ENCODE measurements at places on chromosomes 4 and X. TPM values are rescaled to one million over a fixed set of nuclear protein-coding genes. Genes with fewer than 3 reads are reported as not detected.

The LGI2 gene
- total RNA-seq = 0.56 TPM

The IL2RG gene
- not detected for total RNA-seq

The SSX2B gene
- total RNA-seq = not detected

The XAGE2 gene
- total RNA-seq = not detected

DNA sequence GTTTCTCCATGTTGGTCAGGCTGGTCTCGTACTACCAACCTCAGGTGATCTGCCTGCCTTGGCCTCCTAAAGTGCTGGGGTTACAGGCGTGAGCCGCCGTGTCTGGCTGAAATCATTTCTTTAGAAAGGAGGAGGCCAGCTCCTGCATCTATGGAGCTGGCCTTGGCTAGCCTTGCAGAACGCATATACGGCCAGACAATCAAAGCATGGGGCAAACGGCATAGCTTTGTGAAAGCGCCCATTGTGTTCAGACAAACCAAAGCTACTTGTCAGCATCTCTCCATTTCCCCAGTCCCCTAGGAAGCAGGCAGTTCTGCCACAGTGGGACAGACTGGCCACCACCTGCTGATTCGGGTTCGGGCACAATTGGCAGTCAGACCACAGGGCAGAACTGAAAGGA is 48.9 kb upstream of the IQSEC2 start:
- DNase-seq = no peak

GRCh38 chr4:38976308-38976707 is 55.9 kb downstream of the TMEM156 start:
- no peak for DNase-seq

- no peak for DNase-seq
These were observed 1.6 kb upstream of the AP1S2 start for GRCh38 chrX:15856222-15856587.

DNA sequence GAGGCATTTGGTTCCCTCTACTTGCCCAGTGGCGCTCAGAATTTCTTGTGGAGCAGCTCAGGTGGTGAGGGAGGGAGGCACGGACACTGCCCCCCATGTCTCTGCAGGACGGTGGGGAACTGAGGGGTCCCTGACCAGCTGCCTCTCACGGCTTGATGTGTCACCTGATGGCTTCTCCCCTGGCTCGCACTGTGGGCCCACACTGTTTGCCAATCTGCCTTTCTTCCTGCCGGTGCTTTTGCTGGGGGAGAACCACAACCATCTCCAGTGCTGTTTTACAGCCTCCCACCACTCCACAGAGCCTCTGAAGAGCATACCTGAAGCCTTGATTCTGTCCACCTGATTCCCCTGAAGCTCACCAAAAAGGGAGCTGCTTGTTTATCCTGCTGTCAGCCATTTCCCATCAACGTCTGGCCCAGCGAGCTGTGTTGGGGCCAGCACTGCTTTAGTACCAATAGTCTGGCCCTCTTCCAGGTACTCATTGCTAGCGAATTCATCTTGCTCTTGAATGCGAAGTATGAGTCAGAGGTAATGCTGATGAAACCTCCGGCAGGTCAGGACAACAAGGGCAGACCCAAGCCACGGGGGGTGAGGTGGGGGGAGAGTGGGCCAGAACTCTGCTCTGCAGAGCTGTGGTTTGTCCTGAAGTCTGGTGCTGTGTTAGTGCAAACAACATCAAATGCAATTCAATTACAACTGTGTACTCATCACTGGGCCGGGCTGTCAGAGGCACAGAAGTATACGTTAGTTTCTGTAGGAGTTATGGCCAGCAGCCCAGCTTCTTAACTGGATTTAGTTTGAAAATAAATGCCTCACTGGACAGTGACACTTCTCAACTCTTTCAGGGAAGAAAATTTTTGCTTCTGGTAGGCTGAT is 208.3 kb upstream of the JADE1 start:
- no peak for DNase-seq

DNA sequence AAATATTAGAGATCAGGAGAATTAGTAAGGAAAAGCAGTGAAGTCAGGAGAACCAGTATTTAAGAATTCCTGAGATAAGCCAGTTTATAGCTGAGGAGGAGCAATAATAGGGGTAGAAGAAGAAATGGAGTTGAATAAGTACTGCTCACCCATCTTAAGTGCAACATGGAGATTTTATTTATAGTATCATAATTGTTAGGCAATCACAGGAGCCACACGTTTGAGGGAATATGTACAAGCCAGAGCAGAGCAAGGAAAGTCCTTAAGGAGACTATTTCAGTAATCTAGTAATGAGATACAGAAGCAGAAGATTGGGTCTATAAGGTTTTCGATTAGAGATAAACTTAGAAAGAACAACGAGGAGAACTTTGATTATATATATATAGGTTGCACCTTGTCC is 145.0 kb downstream of the KDM6A start:
- no peak for DNase-seq

GRCh38 chr4:4574792-4575191 is 32.9 kb upstream of the STX18 start:
- peak; percentile 28 for DNase-seq

- peak; percentile 41 for DNase-seq
These were observed 30.1 kb downstream of the RTL5 start for GRCh38 chrX:72101597-72102037.

DNA sequence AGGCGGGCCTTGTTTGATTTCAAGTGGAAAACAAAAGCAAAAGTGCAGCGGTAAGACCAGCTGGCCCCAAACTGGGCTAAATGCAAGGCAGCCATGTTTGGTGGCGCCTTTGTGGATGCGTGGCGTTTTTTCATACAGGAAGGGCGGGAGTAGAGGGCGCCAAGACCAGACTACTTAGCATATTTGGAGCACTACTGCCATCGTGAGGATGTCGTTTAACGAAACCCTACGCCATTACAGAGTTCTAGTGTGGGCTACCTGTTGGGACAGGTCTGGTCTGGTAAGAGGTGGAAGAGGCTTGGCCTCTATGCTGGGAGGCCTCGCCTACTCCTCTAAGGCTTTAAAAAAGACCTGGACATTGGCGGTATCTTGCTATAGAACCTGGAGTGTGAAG is 230.7 kb upstream of the STK26 start:
- no peak for DNase-seq

GRCh38 chr4:83149865-83150652 is 35.5 kb upstream of the PLAC8 start:
- DNase-seq = no peak

DNA sequence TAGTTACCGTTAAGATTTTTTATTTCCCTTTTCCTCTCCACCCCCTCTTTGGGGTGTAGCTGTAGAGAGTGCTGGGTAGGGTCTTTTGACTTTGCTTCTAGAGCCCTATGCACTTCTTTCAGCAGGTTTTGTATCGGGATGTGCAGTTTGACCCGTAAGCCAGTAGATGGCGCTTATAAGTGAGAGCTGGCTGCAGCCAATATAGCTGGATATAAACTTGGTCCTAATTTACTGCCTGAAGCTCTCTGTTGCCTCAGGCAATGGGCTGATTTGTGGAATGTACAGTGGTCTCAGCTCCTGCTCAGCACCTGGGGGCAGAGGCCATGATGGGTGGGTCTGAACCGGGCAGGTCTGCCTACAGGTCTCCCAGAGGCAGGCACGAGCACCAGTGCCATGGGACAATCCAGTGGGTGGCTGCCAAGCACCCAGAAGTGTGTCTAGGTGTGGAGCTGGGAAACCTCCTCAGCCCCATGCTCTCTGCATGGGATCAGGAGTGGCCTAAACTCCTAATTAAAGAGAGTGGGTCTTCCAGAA is 146.5 kb downstream of the SPANXN1 start:
- peak; percentile 15 for DNase-seq

DNA sequence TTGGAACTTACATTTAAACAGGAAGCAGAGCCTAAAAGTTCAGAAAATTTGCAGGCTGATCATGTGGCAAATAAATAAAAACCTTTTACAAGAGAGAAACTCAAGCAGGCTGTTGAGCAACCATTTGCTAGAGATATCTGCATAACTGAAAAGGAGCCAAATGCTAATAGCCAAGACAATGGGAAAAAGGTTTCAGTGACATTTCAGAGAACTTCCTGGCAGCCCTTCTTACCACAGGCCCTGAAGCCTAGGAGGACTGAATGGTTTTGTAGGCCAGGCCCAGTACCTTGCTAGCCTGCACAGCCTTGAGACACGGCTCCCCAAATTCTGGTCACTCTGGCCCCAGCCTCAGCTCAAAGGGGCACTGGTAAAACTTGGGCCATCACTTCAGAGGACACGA is 945.1 kb downstream of the ADGRL3 start:
- no peak for DNase-seq

DNA sequence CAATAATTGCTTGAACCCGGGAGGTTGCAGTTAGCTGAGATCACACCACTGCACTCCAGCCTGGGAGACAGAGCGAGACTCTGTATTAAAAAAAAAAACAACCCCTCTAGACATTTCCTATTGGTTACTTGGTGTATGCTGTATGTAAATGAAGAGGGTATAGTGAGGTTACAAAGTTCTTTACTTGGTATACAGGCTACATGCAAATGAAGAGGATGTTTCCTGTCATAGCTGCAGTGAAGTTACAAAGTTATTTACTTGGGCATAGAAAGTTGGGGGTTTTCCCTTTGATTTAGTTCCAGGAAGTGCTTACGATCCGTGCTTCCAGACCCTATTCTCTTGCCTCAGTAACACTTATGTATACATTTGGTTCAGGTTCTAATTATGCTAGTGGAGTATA is 38.4 kb upstream of the CLNK start:
- DNase-seq = no peak

DNA sequence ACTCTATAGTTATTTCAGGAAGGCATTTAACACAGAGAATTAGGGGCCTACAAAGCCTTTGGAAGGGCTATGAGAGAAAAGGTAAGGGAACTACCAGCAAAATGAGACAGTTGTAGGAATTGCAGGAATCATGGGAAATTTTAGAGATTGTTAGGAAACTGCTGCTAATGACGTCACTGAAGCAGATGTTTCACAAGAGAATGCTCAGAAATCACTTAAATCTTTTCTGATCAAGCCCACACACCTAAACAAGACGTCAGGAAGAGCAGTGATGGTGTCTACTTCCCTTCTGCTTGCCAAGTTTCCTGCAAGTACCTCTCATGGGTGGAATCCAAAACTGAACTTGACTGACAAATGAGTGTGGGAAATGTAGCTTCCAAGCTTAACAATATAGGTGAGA is 5.1 kb downstream of the OR13H1 start:
- no peak for DNase-seq

GRCh38 chrX:644304-645281 is 14.0 kb downstream of the SHOX start:
- peak; percentile 73 for DNase-seq

Measured in neural progenitor cell (in vitro differentiated cells).